ENCODE measurements at places on chromosomes 5 and 9.

DNA sequence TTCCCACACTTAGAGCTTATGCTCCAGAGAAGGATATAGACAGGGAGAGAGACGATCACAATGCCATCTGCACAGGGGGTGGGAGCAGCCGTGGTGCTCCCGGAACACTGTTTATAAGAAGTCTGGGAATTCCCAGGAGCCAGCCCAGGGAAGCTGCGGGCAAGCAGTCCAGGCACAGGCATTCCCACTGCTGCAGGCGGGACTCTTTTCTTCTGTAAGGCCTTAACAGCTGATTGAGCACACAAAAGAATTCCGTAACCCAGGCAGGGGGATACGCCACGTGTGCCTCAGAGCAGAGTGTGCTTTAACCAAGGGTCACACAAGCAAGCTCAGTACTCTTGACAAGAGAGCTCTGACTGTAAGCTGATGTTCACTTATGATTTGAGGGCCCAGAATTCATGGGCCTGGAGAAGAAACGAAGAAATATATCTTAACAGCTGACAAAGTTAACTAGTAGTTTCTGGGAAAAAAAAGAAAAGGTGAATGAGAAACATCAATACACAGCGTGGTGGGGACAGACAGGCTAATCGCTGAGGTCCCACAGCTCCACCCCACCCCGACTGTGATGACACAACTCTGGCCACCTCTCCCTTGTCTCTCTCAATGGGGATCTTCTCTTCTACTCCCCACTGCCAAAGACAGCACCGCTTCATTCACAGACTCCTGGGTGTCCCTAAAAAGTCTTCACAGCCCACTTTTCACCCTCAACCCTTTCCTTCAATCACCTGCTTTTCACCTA lies 85.9 kb upstream of the SIMC1 start:
- DNase-seq: no peak

DNA sequence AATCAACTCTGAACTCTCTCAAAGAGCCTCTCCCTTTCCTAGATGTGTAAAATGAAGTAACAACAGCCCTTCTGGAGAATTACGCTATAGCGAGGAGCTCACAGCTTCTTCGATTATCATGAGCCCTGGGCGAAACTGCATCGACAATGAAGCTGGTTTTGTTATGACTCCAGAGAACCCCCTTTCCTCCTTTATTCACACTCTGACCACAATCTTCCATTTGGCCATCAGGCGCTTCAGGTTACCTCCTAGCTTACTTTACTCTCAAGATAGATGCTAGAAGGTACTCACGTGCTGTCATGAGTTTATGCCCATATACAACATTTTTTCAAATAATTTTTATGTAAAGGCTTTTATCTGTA lies 362.7 kb upstream of the RFX3 start:
- no peak for DNase-seq

- DNase-seq: no peak
Measured at GRCh38 chr9:95874303-95874988, 1.0 kb upstream of the ERCC6L2 start.

DNA sequence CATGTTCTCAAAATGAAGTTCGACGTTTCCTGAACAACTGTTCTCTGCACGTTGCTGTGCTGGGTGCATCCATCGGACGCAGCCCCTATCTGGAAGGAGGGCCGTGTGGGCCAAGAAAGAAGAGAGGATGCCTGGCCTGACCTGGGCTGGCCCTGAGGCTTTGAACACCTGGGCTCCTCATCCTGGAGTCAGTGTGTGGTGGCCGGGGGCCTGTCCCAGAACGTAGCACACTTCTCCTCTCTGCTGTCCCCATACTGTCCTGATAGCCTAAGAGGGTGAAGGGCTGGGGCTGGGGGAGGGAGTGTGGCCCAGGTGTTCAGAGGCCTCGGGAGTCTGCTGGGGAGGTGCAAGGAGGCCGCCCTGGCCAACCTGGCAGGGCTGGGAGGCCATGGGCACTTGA lies 21.5 kb downstream of the COL5A1 start:
- DNase-seq: no peak

GRCh38 chr5:153823036-153823435 lies 215.7 kb downstream of the FAM114A2 start:
- DNase-seq: no peak

DNA sequence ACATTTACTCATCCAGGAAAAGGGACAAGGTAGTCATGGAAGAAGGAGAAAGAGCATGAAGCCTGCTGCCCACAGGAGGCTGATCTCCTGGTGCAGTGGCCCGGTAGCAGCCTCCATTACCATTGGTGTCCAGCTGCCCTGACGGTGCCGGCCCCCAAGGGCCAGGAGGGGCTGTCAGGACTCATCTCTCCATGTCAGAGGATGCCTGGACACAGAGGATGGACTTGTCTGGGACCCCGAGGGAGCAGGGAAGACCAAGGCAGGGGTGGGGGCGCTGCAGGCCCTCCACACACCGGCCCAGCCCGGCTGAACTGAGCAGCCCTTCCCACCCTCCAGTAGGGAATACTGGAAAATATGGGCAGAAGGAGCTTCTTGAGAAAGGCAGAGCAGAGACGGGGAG lies 52.2 kb downstream of the IRX2 start:
- no peak for DNase-seq

DNA sequence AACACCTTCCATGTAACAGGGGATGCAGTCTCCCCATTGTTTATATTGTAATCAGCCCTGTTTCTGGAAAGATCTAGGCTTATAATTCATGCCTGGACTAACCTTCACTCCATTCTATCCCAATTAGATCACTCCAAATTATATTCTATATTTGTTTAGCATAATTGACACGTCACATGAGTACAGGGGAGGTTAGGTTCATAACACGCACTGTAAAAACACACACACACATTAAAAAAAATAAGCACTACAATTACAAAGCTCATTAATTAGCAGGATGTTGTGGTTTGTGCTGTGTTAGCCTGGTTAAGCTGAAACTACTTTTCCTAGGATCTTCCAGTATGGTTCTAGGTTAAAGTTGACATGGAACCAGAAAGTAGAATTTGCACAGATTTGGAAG lies 126.0 kb downstream of the MLLT3 start:
- DNase-seq: no peak

DNA sequence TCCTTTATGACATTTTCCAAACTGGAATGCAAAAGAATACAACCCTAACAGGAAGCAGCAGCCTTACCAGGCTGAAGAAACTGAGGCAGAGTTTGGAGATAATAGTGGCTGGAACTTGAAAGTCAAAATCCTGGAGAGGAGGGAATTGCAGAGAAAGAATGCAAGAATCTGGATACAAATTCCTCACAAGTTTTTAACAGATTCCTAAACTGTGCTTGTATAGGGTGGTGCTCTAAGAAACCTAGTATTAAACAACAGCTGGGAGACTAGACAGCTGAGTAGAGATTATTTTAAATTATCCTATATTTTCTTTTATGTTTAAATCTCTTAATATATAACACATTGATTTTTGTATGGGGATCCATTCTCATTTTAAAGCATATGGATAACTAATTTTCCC lies 30.7 kb downstream of the INVS start:
- DNase-seq: no peak

DNA sequence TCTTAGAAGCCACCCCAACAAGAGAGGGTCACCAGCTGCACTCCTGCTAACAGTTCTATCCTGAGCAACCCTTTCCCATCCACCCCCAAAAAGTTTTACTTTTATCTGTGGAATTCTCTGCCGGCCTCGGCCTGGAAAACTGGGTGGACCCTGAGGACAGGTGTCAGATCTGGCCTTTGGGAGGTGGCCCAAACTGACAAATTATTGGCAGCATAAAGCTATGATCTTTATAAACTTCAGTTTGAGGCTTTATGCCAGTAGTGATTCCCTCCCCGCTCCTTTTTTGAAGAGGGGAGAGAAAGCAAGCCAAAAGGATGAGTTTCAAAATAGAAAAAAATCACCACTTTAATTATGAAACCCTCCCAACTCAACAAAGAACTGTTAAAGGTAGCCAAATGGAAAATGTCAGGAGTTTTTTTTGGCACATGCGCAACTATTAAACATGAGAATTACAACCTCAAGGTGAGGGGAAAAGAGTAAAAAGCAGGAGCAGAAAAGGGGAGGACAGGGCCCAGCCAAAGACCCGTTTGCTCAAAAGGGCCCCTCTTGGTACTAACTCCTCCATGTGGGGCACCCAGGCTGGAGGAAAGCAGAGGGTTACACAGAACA lies 49.4 kb downstream of the FBXW11 start:
- no peak for DNase-seq

DNA sequence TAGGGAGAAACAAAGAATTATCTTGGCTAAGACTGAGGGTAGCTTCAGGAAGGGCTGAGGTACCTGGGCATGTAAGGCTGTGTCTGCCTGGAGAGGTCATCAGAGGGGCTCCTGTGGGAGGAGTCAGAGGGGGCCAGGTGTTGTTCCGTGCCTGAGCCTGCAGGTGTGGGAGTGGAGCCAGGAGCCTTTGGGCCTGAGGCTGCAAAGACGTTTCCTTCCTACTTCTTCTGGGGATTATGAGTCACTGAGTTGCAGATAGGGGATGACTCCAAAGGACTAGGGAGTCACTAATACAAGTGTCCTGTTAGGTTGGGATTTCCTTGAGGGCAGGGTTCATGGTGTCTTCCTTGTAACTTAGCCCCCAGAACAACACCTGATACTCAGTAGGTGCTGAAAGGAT lies 391.1 kb downstream of the ARHGEF28 start:
- DNase-seq: no peak

- no peak for DNase-seq
Measured at GRCh38 chr9:126613651-126614050, at the start of gene LMX1B. TSS of gene LMX1B (plus strand) at chr9:126613928. CDS start at chr9:126614450, 522 bp downstream.

DNA sequence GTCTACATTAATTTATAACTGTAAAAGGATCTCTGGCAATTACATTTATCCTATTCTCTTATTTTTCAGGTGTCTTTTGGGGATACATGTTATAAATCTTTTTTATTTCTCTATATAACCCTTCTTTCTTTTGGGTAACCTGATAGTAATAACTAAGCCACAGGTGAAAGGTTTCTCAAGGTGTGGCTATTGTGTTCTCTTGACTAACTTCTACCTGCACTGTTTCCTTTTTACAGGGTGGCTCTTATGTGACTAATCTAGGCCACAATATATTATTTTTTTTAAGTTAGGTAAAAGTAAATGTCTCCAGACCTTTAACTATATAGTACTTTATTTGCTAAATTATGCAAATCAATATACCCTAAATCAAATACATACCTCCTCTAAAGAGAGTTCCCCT lies 193.2 kb downstream of the EFNA5 start:
- DNase-seq: no peak

DNA sequence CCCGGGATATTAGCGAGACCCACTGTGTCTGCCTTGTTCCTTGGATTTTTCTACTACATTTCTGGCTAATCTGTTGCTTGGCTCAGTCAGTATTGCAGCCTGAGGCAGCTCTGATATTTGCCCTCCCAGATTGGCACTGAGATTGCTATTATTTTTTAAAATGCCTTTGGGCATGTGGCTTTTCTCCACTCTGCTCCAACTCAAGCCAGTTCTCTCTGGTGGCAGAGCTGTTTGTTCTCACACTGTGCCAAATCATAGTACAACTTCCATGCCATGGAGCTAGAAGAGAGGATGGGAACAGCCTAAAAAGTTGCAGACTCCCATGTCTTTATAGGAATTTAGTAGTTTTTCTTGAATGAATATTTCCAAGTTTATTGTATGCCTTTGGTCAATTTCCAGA lies 155.9 kb upstream of the ATP10B start:
- no peak for DNase-seq

DNA sequence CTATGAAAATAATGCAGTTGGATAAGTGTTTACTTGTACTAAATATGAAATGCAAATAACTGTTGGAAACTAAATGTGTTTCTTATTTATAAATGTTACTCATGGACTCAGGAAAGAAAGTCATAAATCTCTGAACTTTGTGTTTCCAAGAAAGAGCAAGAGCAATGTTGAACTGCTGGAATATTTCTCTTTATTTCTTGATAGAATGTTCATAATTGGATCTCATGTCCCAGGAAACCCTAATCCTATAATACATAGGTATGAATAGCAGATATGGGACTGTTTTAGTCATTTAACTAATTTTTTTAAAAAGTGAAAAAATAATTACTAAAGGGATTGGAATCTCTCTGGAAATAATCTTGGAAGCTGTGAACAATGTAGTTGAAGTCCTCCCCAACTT lies 245.0 kb upstream of the ACTBL2 start:
- DNase-seq: no peak

GRCh38 chr9:20397348-20397747 lies 225.0 kb downstream of the MLLT3 start:
- no peak for DNase-seq

GRCh38 chr5:110916381-110917049 lies 155.0 kb upstream of the TSLP start:
- no peak for DNase-seq

DNA sequence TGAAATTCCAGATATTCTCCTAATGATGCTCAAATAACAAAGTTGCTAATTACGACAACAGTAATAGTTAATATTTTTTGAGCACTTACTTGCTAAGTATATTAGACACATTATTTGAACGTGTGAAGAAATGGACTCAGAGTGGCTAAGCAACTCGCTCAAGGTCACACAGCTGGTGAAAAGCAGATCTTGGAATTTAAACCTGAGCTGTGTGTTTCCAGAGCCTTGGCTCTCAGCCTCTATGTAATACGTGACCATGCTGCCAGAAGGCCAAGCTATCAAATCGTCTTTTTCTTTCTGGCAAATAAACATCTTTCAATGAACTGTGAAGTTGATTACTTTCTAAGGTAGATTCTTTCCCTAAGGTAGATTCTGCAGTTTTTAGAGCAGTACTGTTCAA lies 61.6 kb downstream of the KCTD16 start:
- no peak for DNase-seq

DNA sequence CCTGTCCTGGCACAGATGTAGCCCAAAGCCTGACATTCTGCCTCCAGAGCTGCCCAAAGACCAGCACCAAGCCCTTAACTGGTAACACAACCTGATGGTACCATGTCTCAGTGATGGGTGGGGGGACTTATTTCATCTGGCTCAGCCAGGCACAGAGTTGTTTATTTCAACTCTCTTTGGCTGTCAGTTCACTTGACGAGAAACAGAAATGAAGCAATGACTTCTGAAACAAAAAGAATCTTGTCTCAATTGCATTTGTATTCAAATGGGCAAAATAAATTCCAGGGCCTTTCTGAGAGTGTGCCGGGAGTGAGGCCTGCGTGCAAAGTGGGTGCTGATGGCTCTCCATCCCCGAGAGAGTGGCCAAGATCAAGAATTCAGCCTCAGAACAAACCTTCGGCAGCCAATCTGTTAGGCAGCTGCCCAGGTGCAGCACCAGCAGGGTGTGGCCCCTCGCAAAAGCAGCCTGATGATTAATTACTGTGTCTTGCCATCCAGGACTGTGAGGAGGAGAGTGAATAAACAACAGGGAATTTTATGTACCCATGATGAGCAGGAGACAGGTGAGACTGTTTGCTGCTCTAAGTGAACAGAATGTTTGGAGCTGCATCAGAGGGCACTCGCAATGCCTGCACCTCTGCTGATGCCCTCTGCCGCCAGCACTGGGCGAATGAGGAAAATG lies 238.0 kb downstream of the HSPA4 start:
- no peak for DNase-seq

- DNase-seq: no peak
Measured at GRCh38 chr5:61327760-61328753, 4.0 kb upstream of the ZSWIM6 start.
